ENCODE measurements at places on chromosomes 5 and 9.

DNA sequence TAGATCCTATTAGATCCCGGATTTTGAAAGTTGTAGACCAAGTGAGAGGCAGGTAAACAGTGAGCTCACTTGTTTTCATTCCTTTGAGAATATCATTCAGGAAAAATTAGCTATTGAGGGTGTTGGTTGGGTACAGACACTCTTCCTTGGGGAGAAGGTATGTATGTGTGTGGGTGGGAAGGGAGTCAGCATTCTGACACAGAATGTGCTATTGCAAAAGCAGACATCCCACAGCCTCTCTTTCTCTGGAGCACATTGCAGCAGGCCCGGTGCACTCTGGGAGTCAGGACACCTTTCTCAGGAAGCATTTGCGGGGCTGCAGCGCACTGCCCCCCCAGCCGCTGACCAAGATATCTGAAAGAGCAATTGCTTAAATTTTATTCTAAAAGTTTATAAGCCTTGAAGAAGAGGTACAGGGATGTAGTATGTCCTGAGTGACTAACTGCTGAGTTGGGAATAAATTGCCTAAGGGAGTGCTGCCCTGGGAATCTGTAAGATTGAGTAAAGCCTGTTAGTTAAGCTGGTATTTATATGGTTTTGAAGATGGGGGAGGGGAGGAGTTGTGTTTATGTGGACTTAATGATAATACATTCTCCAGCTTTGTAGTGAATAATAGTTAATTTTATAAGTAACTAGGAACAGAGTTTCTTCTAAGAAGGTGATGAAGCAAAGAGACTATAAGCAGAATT is 5.2 kb downstream of the TNFAIP8 start:
- peak; percentile 39 for DNase-seq

- DNase-seq, result no peak
Observed at GRCh38 chr5:169602535-169602934, 19.0 kb downstream of the SPDL1 start.

DNA sequence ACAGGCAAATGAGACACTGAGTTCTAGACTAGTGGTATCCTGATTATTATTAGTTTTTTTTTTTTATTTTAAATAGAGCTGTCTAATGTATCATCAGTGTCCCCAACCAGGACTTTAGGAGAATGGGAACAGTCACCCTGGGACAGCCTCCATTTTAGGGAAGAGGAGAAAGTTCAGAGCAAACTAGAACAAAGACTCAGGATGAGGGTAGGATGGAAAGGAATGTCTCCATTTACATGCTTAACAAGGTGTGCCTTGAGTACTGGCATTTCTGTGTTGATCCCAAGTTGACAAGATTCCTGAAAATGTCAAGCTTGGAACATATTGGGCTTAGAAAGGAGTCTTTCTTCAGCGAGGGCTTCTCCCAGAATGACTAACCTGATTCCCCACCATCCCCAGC is 223.5 kb downstream of the ARRDC3 start:
- DNase-seq, result no peak

DNA sequence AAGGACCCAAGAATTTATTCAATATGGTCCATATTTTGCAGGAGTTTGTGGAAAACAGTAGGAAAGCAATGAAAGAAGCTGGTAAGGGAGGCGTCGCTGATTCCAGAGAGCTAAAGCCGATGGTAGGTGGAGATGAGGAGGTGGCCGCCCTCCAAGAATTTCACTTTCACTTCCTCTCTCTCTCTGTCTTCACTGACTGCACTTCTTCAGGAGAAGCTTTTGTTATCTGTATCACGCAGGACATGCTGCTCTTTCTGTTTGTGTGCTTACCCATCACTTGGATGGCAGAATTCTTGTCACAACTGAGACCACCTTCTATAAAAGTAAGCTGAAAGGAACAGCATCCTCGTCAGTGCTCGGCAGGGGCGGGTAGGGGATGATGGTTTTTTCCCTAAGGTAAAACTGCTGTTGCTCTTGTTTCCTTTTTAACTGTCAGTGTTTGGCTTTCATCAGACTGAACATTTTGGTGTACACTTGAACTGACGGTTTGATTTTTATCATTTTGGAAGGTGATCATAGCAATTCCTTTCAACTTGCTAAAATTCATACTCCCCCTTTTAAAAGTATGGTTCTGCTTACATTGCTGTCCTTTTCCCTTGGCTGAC is 62.4 kb upstream of the FSD1L start:
- DNase-seq, result peak; percentile 66

DNA sequence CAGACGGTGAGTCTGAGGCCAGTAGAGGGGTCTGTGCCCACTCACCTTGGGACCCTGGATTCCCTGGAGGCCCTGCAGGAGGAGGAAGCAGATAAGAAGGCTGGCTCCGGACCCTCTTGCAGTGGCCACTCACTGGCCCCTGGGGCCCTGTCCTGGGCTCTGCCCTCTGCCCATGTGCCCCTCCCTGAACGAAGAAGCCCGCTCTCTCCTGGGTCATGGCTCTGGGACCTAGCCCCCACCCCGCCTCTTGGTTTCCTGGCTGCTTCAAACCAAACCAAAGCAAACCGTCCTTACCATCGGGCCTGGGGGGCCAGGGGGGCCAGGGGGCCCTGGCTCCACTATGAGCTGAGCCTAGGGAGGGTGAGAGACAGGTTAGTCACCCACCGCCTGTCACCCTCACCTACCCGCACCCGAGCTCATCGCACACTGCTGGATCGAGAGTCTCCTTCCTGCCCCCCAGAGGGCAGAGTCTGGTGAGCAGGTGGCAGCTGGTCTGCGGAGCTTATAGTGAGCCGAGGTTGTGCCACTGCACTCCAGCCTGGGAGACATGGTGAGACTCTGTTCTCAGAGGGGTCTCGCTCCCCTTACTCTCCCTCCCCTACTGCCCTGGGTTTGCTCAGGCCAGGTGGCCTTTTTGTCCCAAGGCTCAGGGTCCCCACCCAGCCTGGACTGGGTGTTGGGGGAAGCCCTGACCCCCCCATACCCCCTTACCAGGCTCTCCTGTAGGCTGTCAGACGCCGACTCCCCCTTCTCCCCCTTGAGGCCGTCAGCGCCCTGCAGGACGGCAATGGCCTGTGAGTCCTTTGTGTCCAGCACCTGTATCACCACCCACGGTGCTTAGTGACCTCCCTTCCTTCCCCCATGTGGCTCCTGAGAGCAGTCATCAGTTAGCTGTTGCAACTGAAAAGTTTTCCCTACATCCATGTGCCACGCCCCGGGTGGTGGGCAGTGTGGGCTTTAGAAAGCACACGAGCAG is 15.2 kb upstream of the PHYKPL start:
- no peak for DNase-seq

GRCh38 chr5:14250084-14250695 is 107.0 kb downstream of the TRIO start:
- DNase-seq, result peak; percentile 76

All from cardiac fibroblast (primary cell).